ENCODE measurements at places on chromosomes 13 and 19.

GRCh38 chr13:50309318-50309717 is 294.1 kb downstream of the KCNRG start:
- no peak for DNase-seq

- DNase-seq: no peak
Observed at GRCh38 chr13:71448080-71448630, 418.8 kb downstream of the DACH1 start.

- no peak for DNase-seq
Observed at GRCh38 chr13:71866335-71867130, 471 bp downstream of the DACH1 start.

GRCh38 chr19:50321831-50322230 is 7.3 kb downstream of the KCNC3 start:
- DNase-seq: no peak

DNA sequence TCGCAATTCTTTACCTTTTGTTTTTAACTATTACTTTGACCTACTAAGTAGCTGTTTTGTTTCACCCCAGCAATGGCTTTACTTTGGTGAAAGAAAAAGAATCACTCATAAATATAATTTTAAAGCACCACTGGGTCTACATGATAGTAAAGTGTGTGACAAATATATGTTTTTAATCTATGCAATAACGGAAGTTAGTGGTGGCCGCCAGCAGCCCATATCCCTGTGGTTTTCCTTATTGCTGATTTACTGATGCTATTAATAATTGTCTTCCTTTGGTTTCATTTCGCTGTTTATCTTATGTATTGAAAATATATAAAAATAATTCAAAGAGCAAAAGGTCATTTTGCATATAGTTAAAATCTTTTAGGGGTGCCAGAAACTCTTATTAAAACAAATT is 491.3 kb downstream of the DIAPH3 start:
- DNase-seq: no peak

GRCh38 chr19:5260381-5260967 is 80.1 kb downstream of the PTPRS start:
- DNase-seq: no peak

- no peak for DNase-seq
Observed at GRCh38 chr13:99157046-99157445, 43.6 kb upstream of the UBAC2 start.

- DNase-seq: no peak
Observed at GRCh38 chr13:59495936-59496512, 667.7 kb downstream of the DIAPH3 start.
